ENCODE measurements at places on chromosomes 12 and 14.

DNA sequence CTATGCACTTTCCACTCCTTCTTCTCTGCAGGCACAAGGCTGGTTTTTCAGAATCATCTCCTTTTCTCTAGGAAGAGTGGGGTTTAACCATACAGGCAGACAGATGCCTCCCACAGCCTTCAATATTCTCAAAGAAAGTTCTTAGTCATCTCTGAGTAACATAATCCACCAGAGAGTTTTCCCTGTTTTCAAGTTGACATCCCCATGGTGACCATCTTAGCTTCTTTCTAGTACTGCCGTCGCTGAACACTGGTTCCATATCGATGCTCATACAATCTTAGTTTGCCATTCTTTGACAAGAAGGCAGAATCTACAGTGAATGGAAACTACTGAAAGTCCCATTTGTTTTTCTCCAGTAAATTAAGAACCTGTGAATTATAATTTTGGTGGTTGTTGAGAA, 28.6 kb downstream of the TPH2 start:
- DNase-seq = no peak

GRCh38 chr12:4154672-4155225, 118.8 kb upstream of the CCND2 start:
- no peak for DNase-seq

DNA sequence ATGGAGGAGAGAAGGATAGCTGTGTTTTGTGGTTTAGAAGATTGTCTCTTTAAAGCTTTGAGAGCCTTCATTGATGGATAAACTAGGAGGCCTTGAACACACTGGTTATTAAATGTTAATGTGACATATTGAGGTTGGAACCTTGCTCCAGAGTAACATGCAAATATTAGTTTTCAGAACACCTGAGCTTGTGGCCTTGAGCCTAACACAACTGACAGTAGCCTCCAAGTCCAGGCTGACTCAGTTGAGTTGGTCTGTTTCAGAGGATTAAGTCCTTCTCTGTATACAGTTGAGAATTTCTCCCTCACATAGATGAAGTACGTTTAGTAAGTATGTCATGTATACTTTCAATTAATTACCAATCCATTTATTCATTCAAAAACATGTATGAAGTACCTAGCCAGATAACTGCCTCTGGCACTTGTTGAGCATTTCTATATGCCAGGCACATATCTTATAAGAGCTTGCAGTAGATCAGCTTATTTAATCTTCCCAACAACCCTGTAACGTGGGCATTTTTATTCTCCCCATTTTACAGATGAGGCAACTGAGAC, 63.5 kb downstream of the ELK3 start:
- no peak for DNase-seq

DNA sequence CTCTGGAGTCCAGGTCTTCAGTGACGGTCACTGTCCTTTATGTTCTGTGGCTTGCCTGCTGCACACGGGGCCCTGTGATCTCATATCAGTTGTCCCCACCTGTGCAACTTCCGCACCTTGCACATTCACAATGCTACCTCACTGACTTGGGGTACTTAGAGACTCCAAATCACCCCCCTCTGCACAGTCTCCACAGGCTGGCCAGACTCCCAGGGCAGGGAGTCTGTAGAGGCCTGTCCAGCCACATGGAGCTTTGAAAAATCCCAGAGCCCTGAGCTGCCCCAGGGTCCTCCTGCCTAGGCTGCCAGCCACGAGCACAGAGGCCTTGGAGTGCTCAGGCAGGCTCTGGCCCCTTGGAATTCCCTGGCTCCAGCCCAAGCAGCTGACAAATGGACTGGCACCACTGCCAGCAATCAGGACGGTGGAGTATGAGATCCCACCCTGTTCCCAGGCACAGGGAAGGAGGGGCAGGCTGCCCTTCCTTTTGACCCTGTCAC, 26.4 kb downstream of the CMKLR1 start:
- DNase-seq = no peak

DNA sequence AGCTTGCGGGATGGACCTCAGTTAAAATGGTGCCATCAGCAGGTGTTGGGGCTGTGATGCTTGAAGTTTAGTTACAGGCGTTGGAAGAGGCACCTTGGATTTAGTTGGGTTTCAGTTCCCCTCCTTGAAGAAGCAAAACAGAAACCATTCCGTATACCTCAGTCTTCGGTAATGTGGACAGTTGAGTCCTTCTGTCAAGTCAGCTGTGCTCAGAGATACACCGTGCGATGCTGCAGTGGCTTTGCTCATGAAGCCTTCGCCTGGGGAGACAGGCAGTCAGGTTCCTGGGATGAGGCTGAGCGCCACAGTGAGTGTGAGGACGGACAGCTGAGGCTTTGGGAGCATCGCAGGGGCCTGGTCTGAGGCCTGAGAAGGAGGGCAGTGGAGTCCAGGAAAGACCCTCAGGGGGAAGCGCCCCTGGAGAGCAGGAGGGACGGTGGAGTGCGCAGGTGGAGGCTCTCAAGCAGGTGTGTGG, 7.4 kb downstream of the RAN start:
- DNase-seq = no peak
